Kidney (tissue), 22 donors: ENCODE measurements at places on chromosomes 4 and X. TPM values are rescaled to one million over a fixed set of nuclear protein-coding genes. Genes with fewer than 3 reads are reported as not detected.

DNA sequence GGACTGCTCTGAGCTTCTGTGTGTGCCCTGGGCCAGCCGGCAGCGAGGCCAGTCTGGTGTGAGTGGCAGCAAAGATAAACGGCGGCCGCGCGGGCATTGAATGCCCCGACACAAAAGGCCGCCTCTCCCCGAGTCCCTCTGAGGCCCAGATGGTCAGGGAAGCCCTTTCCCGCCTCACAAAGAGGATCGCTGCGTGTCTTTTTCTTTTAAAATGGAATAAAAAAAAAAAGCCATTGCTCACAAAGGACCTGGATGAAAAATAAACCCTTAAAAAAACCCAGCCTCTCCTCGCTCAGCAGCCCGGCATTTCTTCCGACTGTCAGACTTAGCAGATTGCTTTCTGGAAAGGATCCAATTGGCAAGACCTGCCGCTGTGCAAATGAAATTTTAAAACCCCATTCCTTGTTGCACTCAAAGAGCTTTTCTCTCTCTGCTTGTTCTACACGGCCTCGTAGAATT lies 578.7 kb downstream of the BCOR start:
- H3K36me3 ChIP-seq: no peaks in the 10 kb centered on the region
- no peak overlapping the region for H3K4me3 ChIP-seq

GRCh38 chrX:116317409-116317808 lies 119.0 kb upstream of the SLC6A14 start:
- H3K36me3 ChIP-seq: no peaks in the 10 kb centered on the region
- no peak overlapping the region for H3K27ac ChIP-seq
- peak; percentile 45 for DNase-seq
- H3K4me3 ChIP-seq: no peak overlapping the region
- no peaks in the 10 kb centered on the region for H3K4me1 ChIP-seq
- no peaks in the 10 kb centered on the region for H3K27me3 ChIP-seq

DNA sequence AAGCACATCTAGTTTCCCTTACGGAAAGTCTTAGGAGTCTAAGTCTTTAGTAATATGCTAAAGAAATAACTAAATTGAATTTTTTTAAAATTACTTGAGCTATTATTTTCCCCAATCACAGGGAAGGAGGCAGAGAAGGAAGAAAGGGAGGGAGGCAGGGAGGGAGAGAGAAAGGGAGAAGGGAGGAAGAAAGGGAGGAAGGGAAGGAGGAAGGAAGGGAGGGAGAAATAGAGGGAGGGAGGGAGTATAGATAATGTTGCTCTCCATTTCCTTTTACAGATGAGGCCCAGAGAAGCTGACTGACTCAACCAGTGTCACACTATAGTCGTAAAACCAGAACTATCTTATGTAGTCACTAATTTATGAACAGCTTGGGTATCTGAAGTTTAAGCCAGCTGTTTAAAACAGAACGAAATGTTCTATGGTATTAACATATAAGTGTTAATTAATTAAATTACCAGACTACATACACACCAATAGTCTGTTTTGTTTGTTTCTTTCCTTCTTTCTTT lies 14.6 kb downstream of the SH3RF1 start:
- H3K36me3 ChIP-seq: no peaks in the 10 kb centered on the region
- no peak for DNase-seq
- peaks cover 6% of the 10 kb centered on the region for H3K4me1 ChIP-seq
- no peak overlapping the region for H3K4me3 ChIP-seq
- no peaks in the 10 kb centered on the region for H3K27me3 ChIP-seq

- no peaks in the 10 kb centered on the region for H3K36me3 ChIP-seq
- peak; percentile 7 for DNase-seq
- no peaks in the 10 kb centered on the region for H3K27me3 ChIP-seq
- H3K27ac ChIP-seq: no peak overlapping the region
- H3K4me3 ChIP-seq: no peak overlapping the region
These were observed 302.7 kb upstream of the ADGRL3 start for GRCh38 chr4:60897415-60897814.

- no peaks in the 10 kb centered on the region for H3K27me3 ChIP-seq
- no peak for DNase-seq
- H3K4me1 ChIP-seq: no peaks in the 10 kb centered on the region
- H3K4me3 ChIP-seq: no peak overlapping the region
- H3K27ac ChIP-seq: no peak overlapping the region
- no peaks in the 10 kb centered on the region for H3K36me3 ChIP-seq
These were observed 79.1 kb downstream of the MID1IP1 start for GRCh38 chrX:38880296-38880854.

DNA sequence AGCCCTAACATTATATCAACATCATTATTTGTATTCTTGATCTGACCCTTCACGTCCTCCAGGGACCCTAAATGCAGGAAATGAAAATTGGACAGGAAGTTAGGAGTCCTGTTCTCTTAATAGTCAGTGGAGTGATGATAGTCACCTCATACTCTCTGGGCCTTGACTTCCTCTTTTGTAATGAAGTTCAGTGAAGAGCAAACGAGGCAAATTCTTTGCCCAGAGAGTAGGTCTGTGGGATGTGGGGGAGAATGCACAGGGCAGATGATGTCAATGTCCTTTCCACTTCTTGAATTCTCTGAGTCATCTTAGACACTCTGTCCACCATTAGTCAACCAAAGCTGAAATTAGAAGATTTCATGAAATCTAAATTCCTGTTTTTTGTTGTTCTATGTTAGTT lies 17.1 kb upstream of the GPRIN3 start:
- H3K4me3 ChIP-seq: no peak overlapping the region
- DNase-seq: no peak
- H3K36me3 ChIP-seq: no peaks in the 10 kb centered on the region
- no peaks in the 10 kb centered on the region for H3K4me1 ChIP-seq

Gene AFAP1
- 26.3 TPM for total RNA-seq

Gene CENPE
- total RNA-seq: 2.5 TPM

Gene SLIT2
- total RNA-seq: 11.5 TPM
